HCEC 1CT (cell line): ENCODE measurements at places on chromosomes 13 and 19.
A peak's percentile ranks its signal among the peaks of the same experiment; 100 is the strongest.

GRCh38 chr13:21785990-21786389 lies 115.1 kb downstream of the FGF9 start:
- DNase-seq: no peak

DNA sequence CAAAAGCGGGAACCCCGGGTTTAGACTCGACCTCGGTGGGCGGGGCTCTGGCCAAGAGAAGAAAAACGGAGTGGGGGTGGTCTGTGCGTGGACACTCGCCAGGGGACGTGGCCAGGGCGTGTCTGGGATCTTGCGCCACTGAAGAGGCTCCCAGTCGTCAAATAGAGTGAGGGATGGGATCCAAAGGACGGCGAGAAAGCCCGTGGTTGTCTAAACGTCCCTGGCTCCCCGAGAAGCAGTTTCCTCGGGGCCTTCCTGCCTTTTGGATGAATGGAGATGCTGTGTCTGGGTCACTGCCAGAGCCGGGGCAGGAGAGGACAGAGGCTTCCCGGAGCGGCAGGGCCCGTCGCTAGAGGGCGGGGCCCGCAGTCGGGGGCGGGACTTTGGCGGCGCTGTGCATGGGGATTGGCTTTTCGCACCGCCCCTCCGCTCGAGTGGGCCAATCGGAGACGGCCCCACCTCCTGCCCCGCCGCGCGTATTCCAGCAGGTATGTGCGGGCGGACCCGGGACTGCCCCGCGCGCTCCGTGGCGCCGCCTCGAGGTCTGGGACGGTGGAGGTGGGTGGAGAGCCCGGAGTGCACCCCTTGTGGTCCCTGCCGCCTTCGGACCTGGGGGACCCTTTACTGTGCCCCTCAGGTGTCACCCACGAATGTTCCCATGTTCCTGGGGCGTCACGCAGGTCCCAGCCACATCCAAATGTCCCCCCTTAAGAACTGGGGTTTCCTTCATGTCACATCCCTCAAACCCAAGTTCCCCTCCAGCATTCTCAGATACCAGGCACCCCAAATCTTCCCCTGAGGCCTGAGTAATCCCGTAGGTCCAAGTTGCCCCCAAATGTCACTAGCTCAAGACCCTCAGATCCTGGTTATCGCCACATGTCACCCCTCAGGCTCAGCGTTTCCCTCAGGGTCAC lies 38.3 kb downstream of the ZSWIM4 start:
- peak; percentile 86 for DNase-seq

DNA sequence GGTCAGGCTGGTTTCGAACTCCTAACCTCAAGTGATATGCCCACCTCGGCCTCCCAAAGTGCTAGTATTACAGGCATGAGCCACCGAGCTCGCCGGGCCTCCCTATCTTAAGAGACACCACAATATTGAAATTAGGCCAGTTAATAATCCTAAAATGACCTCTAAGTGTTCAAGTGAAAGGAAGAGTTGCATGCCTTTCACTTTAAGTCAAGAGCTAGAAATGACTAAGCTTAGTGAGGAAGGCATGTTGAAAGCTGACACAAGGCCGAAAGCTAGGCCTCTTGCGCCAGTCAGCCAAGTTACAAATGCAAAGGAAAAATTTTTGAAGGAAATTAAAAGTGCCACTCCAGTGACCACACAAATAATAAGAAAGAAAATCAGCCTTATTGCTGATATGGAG lies 144.5 kb upstream of the FNDC3A start:
- peak; percentile 6 for DNase-seq

- DNase-seq: no peak
Observed at GRCh38 chr13:112580211-112580610, 7.7 kb downstream of the TUBGCP3 start.

DNA sequence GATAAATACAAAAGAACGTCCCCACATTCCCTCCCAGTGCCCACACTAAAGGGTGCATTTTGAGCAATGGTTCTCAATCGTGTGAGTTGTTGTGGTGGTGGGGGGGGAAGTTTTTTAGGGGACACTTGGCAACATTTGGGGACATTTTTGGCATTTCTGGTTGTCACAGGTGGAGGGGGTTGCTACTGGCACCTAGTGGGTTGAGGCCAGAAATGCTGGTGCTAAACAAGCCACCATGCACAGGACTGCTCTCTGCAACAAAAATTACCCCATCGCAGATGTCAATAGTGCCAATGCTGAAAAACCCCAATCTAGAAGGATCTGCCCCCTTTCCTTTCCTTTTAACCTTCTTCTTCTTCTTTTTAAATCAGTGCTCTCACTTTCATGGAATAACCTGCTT lies 453.3 kb downstream of the TSHZ3 start:
- DNase-seq: no peak

- no peak for DNase-seq
Observed at GRCh38 chr13:101303521-101303920, 112.8 kb downstream of the NALCN start.

DNA sequence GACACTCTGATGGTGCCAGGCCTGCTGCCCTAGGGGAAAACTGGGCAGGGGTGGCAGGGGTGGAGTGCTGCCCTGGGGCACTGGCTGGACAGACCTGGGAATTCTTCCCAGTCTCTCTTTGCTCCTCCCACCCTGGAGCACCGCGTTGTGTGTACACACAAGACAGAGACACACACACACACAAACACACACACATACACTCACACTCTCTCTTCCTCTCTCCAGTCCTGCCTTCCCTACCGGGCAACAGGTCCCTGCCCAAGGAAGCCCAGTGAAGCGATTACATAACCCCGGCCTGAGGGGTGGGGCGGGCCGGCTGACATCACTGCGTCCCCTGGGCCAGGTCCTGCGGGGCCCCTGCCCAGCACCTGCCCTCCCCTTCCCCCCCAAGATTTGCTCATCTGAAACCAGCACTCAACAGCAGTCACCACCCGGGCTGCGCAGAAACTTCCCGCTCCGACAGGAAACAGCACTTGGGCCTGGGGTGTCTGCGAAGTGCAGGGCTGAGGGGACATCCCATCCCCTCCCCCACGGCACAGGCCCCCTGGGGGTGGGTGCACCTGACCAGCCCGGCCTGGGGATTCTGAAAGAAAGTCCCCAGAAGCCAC lies 1.2 kb downstream of the MKNK2 start:
- DNase-seq: peak; percentile 55

DNA sequence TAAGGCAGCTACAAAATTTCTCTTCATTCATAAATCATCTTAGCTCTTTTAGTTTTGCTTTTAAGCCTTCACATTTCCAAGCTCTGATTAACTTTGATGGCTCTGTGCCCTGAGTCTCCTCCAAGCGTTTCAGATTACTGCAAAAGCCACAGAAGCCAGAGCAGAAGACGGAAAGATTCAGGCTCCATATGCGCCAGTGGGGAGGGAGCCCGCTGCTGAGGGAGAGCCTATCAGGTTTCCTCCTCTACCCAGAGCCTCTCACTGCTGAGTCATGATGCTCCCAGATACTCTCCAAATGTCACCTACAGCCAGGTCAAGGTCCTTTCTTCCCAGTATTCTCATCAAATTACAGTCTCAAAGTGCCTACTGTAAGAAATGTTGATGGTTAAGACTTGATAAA lies 193.6 kb downstream of the RAP2A start:
- DNase-seq: peak; percentile 76

DNA sequence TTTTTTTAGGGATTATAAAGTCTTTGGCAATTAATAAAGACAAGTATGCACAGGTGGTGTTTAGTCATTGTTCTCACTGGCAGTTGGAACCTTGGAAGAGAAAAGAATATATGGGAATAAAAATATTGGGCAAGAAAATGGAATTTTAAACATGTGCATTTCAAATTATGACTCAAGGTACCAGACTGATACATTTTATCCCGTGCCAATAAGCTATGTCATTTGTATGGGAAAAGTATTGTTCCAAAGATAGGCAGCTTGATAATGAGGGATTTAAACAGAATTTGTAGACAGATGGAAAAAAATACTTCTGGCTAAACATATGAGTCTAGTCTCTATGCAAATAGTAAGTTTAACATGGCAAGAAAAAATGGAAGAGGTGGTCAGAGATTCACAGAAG lies 169.5 kb upstream of the UFM1 start:
- peak; percentile 87 for DNase-seq

DNA sequence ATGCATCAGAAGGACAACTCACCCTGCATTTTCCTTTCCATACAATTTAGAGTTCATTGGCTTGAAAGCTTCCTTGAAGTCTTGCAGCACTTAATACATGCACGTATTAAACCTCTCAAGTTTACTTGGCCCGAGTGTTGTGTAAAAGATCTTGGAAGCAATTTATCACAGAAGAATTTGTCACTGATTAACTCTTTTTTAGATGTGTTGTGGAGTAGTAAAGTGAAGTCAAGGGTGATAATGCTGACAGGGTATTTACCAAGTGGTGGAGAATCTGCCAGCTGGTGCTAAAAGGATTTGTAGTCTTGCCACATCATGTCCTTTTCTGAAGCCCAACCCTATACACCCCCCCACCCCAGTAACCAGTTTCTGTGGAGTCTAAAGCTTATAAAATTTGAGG lies 421.0 kb upstream of the MIR17HG start:
- DNase-seq: no peak

DNA sequence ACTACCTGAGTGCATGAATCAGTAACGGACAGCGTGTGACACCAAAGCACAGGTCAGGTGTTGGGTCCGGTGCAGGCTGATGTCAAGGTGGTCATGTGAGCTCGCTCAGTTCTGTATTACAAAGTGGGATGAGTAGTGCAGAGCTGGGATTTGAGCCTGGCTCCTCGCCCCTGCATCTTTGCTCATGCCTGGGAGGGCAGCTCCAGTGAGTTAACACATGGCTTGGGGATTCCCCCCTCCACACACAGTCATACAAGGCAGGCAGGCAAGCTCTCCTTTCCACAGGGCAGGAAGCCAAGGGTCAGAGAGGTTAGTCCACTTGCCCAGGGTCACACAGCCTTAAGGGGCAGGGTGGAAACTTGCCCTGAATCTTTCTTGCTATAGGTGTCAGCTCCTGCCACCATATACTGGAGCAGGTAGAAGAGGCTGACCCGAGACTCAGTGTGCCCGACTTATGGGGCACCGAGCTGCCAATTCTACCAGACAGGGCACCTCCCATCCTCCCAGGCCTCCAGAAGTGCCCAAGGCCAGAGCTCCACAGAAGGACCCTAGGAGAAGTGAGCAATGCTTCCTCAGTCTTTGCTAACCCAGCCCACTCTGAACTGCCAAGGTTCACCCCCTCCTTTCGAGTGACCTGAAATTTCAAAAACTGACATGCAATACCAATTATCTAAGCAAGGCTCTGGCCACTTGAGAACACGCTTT lies 35.4 kb downstream of the ZNF787 start:
- no peak for DNase-seq

- DNase-seq: no peak
Observed at GRCh38 chr13:68888832-68889231, 1218.8 kb upstream of the ATXN8OS start.

- DNase-seq: no peak
Observed at GRCh38 chr13:46894568-46894967, 2.3 kb downstream of the HTR2A start.

- no peak for DNase-seq
Observed at GRCh38 chr19:4232614-4233281, 3.4 kb downstream of the EBI3 start.
